Karpas-422 (cell line): ENCODE measurements at places on chromosomes 13 and 19.

- no peaks in the 10 kb centered on the region for H3K27me3 ChIP-seq
- no peak overlapping the region for H3K4me3 ChIP-seq
- peak; percentile 68 for DNase-seq
- H3K36me3 ChIP-seq: no peaks in the 10 kb centered on the region
- H3K27ac ChIP-seq: no peak overlapping the region
- peaks cover 10% of the 10 kb centered on the region for H3K4me1 ChIP-seq
Observed at GRCh38 chr19:51552996-51553725, 17.9 kb upstream of the ZNF175 start.

DNA sequence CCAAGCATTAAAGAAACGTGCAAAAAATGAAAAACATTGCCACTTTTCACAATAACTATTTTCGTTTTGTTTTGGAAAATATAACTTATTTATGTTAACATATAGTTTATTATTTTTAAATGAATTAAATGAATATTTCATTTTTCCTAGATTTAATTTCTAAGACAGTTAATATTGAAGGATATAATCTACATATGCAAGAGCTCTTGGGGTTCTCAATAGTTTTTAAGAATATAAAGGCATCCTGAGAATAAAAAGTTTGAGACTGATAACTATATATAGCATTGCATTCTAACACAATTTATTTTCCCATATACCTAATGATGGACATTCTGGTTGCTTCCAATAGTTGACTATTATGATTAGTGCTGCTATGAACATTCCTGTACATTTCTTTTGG is 19.9 kb downstream of the ZNF461 start:
- no peaks in the 10 kb centered on the region for H3K4me1 ChIP-seq
- H3K27ac ChIP-seq: no peak overlapping the region
- H3K27me3 ChIP-seq: no peaks in the 10 kb centered on the region
- no peak for DNase-seq

- no peaks in the 10 kb centered on the region for H3K36me3 ChIP-seq
- H3K4me1 ChIP-seq: no peaks in the 10 kb centered on the region
- DNase-seq: no peak
- H3K27ac ChIP-seq: no peak overlapping the region
- no peaks in the 10 kb centered on the region for H3K27me3 ChIP-seq
Observed at GRCh38 chr13:98990701-98991100, 12.8 kb upstream of the DOCK9 start.

DNA sequence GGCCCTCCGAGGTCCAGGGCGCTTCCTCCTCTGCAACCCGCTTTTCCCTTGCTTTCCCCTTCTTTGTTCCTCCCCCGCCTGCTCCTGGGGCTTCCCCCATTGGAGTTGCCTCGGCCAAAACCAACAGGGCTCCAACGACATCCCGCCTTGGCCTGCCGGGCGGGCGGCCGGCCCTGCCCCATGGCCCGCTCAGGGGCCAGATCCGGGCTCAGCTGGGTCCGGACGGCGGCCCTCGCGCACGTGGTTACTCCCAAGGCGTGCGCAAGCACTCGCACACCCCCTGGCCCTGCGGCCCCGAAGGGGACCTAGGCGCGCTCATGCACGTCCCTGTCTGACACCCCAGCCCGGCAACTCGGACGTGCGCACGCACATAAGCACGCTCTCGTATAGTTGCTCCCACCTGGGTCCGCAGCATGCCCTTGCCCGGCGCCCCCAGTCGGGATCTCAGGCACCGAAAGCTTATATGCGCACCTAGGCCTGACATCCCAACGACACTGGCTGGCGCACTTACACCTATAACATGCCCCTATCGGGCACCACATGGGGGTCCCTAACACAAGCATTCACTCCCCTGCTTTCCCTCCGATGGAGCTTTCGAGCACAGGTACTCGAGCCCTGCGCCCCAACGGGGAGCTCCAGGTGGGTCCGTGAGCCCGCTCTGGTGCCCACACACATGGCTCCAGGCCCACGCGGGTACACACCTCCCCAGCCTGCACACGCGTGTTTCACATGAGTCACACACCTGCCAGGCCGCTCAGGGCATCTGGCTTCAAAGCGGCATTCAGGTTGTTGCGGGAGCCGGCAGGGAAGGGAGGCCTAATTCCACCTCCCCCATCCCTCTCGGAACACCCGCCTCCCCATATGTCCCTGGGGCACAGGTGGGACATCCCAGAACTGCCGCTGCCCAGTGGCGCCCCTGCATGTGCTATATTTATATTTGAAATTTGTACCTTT is 15.0 kb downstream of the NFIX start:
- H3K4me1 ChIP-seq: 0 out of 2 replicates have a peak, but pooled peaks cover 4% of the 10 kb centered on the region
- H3K27me3 ChIP-seq: no peaks in the 10 kb centered on the region
- no peak overlapping the region for H3K27ac ChIP-seq
- no peaks in the 10 kb centered on the region for H3K36me3 ChIP-seq
- no peak for DNase-seq
- no peak overlapping the region for H3K4me3 ChIP-seq

DNA sequence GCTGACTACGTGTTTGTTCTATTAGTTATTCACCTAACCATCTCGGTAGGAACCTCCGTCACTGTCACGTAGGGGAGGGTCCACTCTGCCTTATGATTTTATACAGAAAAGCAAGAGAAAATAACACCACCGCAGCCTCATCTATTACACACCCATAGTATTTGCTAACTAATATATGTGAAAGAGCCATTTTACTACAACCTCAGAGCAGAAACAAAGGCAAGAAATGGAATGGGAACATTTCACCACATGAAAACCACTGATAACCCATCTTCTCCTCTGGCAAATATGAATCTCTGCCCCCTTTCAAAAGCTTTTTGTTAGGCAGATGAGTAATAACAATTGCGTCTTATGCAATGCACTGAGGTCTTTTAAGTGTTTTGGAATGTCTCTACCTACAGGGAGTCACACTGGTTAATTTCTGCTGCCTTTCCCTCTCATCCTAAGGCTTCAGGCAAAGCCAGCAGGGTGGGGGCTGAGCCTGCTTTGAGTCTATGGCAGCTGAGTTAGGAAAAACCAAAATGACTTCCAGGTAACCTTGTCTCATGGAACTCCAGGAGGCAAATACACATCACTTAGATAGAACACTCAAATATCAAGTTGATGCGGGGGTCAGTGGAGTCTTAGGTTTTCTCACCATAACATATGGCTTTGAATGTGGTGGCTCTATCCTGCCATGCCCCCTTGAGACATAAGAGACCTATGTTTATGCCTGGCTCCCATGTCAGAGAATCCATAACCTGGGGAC is 15.0 kb downstream of the TSHZ3 start:
- no peaks in the 10 kb centered on the region for H3K27me3 ChIP-seq
- no peak overlapping the region for H3K4me3 ChIP-seq
- no peak for DNase-seq
- no peak overlapping the region for H3K27ac ChIP-seq
- no peaks in the 10 kb centered on the region for H3K4me1 ChIP-seq
- no peaks in the 10 kb centered on the region for H3K36me3 ChIP-seq

- H3K4me1 ChIP-seq: peaks cover 4% of the 10 kb centered on the region; the same call in 1 of the 2 replicates
- no peaks in the 10 kb centered on the region for H3K36me3 ChIP-seq
- no peak overlapping the region for H3K4me3 ChIP-seq
- no peak for DNase-seq
Observed at GRCh38 chr19:31666126-31666525, 316.9 kb upstream of the TSHZ3 start.

GRCh38 chr13:99985241-99985874 is 3.8 kb downstream of the ZIC2 start:
- no peaks in the 10 kb centered on the region for H3K36me3 ChIP-seq
- DNase-seq: no peak
- H3K27ac ChIP-seq: no peak overlapping the region
- H3K4me1 ChIP-seq: peaks cover 8% of the 10 kb centered on the region
- H3K27me3 ChIP-seq: no peaks in the 10 kb centered on the region

- no peak for DNase-seq
- H3K27me3 ChIP-seq: 0 out of 2 replicates have a peak, but pooled peaks cover 3% of the 10 kb centered on the region
- no peak overlapping the region for H3K4me3 ChIP-seq
Observed at GRCh38 chr13:37168151-37168550, 62.7 kb upstream of the CSNK1A1L start.
